Astrocyte of the hippocampus (primary cell): ENCODE measurements at places on chromosomes 1 and 21.

- no peak for DNase-seq
Observed at GRCh38 chr1:209721323-209721722, 16.7 kb downstream of the HSD11B1 start.

- peak; percentile 86 for DNase-seq
Observed at GRCh38 chr1:31583995-31584868, 7.9 kb downstream of the TINAGL1 start.

DNA sequence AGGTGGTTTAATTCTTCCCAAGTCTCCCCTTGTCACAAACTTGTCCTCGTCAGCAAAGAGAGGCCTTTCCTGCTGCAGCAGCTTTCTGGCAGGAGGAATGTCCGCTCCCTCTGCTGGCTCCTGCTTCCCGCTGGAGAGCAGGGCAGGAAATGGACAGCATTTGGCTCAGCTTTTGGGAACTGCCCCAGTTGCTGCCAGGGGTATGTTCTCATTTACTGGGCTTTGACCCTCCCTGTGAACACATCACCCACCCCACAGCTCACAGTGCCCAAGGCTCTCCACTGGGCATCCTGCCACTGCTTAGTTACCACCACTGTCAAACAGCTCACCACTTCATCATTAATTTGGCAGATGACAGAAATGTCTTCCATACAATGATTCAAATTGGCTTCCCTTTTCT, 75.4 kb downstream of the MRPL37 start:
- peak; percentile 72 for DNase-seq

GRCh38 chr1:183859831-183860230, 54.9 kb downstream of the RGL1 start:
- DNase-seq: no peak

DNA sequence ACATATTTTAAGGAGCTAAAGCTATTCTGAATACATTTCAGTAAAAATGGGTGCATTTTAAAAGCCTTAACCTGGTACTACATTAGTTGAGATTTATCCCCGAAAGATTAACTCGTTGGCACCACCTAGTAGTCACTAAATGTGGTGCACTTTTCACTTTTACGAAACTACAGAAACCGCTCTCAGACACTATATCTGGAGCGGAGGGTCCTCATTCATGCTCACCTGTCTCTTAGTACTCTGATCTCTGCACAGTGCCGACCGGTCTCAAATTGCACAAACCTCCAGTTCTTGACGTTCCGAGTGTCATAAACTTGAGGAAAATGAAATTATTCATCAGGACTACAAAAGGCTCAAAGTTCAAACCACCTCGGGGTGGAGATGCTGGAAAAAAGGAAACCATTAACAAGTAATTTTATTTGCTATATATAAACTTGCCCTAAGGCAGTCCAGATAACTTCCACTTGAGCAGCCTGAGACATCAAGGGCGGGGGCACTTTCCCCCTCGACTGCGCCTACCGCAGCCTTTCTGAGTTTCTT, 722 bp downstream of the LZIC start:
- peak; percentile 78 for DNase-seq

DNA sequence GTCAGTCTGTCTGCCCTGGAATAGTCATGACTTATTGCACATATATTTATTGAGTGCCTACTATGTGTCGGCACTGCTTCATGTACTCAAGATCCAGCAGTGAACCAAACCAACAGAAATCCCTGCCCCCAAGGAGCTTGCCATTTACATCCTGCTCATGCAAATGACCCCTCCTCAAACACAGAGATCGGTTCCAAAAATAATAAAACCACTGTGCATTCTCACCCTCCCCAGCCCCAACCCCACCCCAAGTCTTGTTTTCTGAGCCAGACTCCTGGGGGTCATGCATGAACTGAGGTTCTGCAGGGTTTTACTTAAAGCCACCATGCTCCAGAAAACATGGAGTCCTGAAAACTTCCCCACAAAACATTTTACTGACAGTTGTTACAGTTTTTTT, 61.9 kb downstream of the KIAA0040 start:
- no peak for DNase-seq

DNA sequence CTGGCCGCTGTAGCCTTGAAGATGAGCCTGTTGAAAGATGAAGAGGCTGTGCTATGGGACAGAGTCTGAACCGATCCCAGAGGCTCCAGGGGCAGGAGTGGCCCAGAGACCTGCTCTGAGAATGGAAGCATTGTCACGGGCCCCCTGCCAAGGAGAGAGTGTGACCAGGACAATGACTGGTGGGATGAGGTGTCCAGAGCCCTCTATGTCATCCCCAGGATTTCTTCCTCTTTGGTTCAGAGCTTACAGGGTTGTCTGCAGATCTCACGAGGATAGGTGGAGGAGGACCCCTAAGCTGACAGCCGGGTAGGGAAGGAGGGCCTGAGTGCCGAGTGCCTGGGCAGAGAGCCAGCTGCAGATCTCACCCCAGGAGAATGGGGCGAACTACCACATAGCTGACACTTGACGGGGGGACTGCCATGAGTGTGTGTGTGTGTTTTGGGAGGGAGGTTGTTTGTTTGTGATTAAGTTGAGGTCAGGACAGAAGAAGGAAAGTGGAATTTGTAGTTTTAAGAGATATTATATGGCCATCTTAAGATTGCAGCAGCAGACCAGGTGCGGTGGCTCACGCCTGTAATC, 25.4 kb downstream of the PIK3CD start:
- DNase-seq: peak; percentile 51

DNA sequence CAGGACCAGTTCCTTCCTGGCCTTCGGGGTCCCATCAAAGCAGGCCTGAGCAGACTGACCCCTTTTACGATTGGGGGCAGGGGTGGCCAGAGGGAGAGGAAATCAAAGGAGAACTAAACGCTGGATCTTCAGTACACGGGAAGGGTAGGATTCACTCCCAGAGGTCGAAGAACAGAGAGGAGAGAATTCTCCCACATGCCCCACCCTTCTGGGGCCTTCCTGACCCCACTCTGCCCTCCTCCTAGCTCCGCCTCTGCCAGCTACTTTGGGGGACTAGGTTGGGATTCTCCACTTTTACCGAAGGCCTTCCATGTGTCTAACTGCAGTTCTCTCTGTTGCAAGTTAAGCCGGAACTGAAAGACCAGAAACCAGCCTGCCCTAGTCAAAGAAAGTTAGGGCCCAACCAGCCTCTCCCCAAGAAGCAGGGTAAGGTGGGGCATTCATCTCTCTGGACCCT, 654 bp upstream of the ARHGEF2 start:
- DNase-seq: no peak

GRCh38 chr1:107863342-107863741, 101.6 kb downstream of the VAV3 start:
- no peak for DNase-seq

GRCh38 chr1:83500987-83501591, 497.8 kb downstream of the TTLL7 start:
- DNase-seq: no peak

GRCh38 chr1:246417813-246418564, 89.1 kb downstream of the SMYD3 start:
- no peak for DNase-seq

DNA sequence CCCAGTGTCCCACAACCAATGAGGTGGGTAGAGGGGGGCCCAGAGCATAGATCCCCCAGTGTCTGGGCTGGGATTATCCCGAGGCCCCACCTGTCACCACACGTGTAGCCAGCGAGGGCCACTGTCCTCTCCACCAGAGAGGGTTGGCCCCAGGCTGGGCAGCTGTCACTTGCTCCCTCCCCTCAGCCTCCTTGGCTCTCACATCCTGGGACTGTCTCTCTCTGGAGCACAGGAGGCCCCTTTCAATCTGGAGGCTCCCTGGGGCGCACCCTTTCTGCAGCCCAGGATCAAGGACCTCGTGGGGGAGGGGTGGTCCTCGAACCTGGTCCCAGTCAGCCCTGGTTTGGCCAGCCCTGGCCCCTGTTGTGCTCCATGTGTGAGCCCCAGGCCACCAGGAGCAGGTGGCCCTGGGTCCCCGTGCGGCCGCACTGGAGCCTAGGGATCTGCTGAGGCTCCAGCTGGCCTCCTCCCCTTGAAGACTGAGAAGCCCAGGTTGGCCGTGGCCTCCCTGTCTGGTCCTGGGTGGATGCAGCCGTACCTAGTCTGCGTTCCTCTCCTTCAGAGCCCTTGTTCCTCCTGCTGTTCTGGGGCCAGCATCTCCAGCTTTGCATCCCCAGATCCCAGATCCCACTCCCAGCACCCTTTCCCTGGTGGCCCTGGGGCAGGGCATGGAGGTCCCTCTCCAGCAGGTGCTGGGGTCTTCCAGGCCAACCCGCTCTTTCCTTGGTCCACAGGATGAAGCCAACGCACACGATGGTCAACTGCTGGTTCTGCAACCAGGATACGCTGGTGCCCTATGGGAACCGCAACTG, 6.7 kb downstream of the TMEM201 start:
- no peak for DNase-seq

GRCh38 chr1:219081943-219082925, 91.4 kb upstream of the LYPLAL1 start:
- peak; percentile 27 for DNase-seq

DNA sequence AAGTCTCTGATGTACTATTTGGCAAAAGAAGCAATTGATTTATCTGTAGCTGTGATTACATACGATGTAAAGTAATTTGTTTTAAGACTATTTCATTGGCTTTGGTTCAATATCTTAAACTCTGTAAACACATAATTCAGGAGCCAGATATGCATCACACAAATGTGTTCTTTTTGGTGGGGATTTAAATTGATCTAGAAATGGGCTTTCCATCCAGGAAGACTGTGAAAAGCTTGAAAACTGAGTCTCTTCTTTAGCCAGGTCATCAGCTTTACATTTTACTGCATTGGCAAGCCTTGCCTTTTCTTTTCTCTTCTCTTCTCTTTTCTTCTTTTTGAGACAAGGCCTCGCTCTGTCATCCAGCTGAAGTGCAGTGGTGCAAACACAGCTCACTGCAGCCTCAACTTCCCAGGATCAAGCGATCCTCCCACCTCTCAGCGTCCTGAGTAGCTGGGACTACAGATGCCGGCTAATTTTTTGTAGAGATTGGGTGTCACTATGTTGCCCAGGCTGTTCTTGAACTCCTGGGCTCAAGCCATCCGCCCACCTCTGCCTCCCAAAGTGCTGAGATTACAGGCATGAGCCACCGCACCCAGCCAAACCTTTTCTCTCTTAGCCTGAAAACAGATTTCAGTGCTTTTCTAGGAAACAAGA, 1.4 kb downstream of the RCAN3 start:
- no peak for DNase-seq

DNA sequence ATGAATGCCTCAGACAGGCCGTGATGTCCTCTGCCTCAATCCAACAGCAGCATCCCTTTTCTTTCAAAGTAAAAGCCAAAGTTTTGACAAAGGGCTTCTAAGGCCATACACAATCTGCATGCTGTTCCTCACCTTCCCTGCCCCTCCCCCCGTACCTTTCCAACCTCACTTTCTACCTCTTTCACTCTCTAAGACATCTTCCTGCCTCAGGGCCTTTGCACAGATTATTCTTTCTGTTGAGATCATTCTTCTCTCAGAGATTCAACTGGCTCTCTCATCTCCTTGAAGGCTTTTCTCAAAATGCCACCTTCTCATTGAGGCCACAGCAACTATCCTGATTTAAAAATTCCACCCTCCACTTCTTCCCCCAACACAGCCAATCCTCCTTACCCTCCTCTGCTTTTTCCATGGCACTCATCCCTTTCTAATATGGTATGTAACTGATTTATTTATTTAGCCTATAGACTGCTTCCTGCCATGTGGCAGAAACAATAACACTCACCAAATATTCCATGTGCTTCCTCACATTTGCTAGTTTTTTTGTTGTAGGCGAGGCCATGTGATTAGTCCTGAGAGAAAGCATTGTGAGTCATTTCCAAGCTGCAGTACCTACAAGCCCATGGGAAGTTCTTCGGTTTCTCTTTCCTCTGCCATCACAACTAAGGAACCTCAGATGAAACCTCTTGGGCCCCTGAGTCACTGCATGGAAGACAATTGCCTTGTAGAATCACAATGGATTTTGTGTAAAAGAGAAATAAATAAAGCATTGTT, 58.7 kb upstream of the GADD45A start:
- peak; percentile 60 for DNase-seq

GRCh38 chr1:221878134-221878533, 136.2 kb upstream of the DUSP10 start:
- no peak for DNase-seq

DNA sequence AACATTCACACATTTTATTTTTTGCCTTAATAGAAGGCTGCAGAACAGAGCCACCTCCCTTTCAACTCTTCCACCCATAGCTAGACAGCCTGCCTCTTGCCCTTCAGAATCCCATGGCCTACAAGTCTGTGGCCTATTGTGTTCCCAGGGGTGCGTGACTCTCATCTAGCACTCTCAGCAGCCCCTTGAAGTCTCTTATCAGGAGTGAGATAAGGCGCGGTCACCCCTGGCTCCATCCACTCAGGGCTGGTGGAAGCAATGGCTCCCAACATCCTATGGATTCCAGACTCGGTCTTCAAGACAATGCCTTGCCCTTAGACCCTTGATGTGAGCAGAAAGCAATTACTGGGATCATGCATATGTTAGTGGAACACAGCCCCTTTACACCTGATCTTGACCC, 264.1 kb upstream of the GREM2 start:
- no peak for DNase-seq

DNA sequence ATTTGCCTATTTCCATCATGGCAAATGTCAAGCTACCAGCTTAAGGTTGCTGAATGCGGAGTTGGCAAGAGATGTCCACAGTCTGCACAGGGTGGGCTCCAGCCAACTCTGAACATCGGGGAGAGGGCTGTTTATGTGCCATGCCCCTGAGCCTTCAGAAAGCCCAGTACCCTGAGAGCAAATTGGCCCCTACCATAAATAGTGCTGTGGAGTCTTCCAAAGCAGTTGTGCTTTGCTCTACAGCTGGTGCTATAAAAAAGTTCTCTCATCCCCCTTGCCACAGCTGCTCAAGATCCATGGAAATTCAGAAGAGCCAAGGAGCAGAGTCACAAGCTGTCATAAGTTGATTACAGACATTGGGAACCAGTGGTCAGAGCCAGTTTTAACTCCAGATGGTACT, 85.6 kb upstream of the CLDN14 start:
- DNase-seq: no peak

DNA sequence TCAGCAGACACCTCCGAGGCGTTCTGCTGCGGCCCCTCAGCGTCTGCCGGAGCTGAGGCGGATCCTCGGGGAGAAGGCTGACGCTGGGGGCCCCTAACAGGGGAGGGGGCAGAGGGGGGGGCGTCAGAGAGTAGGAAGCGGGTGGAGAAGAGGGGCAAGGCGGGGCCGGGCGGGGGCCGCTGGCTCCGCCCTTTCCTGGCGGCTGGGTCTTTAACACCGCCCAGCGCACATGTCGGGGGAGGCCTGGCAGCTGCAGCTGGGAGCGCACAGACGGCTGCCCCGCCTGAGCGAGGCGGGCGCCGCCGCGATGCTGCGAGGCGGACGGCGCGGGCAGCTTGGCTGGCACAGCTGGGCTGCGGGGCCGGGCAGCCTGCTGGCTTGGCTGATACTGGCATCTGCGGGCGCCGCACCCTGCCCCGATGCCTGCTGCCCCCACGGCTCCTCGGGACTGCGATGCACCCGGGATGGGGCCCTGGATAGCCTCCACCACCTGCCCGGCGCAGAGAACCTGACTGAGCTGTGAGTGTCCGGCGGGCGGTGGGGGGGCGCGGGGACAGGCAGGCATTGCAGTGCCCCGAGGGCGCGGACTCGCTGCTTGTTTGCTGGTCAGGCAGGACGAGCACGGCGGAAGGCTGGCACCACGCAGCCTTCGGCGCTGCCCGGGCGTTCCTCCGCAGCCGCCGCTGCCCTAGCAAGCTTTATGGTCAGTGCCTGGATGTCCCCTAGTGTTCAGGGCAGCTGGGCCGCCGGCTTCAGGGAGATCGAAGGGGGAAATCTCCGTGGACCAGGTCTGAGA, at the start of gene NTRK1:
TSS of gene NTRK1 (plus strand) at position 238 of the 796 bp plus-strand sequence. CDS start at position 308, 70 bp downstream.
- peak; percentile 49 for DNase-seq
